B cell (primary cell): ENCODE measurements at places on chromosomes 2 and 18.

GRCh38 chr2:69138793-69139459 lies 125.9 kb downstream of the ANTXR1 start:
- DNase-seq: no peak

GRCh38 chr2:233026198-233026813 lies 6.2 kb upstream of the NEU2 start:
- DNase-seq: no peak

DNA sequence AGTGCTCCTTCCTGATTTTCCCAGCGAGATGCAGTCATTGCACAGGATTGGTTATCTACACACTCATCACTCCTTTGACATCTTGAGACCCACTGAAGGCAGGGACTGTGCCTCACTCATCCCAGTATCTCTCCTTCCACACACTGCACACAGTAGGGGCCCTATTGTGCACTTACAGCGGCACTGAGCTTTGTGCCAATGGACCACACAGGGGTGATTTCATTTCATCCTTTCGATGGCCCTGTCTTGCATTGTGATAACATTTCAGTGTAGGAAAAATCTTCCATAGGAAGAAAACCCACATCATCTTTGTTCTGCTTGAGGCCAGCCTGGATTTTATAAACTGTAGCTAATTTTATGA lies 11.0 kb upstream of the LRRFIP1 start:
- DNase-seq: no peak

GRCh38 chr2:25977768-25978167 lies 4.5 kb downstream of the KIF3C start:
- no peak for DNase-seq

DNA sequence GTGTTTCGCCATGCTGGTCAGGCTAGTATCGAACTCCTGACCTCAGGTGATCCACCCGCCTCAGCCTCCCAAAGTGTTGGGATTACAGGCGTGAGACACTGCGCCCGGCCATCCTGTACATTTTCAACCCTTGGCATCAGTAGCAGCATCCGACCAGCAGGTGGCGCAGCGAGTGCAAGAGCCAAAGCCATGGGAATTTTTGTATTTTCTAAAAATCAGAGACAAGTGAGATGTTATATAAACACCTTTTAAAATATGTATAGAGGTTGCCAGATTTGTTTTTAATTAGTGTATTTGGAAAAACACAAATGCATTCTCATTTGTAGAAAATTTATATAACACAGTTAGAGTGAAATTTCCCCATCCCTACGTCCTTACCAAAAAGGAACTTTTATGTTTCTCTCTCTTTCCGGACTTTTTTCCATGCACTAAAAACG lies 36.8 kb downstream of the MOGAT1 start:
- peak; percentile 75 for DNase-seq

DNA sequence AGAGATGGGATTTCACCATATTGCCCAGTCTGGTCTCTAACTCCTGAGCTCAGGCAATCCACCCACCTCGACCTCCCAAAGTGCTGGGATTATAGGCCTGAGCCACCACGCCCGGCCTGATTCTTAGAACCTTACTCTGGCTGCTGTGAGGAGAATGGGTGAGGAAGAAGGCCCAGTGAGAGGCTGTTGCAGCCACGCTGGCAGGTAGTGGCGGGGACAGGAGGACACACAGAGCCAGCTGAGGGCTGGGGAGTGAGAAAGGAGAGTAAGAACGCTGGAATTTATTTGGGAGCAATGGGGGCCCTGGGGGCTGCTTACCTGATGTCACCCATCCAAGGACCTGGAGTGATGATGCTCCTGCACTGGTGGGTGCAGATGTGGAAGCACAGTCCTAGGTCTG lies 153.8 kb upstream of the SIX3 start:
- DNase-seq: no peak

DNA sequence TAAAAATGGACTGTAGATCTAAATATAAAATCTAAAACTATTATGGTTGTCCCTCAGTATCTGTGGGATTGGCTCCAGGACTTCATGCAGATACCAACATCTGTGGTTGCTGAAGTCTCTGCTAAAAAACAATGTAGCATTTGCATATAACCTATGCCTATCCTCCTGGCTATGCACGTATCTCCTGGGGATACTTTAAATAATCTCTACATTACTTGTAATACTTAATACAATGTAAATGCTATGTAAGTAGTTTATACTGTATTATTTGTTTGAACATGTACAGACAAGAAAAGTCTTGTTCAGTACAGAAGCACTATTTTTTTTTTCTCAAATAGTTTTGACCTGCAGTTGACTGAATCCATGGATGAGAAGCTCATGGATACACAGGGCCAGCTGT lies 134.9 kb downstream of the ZAP70 start:
- DNase-seq: no peak

DNA sequence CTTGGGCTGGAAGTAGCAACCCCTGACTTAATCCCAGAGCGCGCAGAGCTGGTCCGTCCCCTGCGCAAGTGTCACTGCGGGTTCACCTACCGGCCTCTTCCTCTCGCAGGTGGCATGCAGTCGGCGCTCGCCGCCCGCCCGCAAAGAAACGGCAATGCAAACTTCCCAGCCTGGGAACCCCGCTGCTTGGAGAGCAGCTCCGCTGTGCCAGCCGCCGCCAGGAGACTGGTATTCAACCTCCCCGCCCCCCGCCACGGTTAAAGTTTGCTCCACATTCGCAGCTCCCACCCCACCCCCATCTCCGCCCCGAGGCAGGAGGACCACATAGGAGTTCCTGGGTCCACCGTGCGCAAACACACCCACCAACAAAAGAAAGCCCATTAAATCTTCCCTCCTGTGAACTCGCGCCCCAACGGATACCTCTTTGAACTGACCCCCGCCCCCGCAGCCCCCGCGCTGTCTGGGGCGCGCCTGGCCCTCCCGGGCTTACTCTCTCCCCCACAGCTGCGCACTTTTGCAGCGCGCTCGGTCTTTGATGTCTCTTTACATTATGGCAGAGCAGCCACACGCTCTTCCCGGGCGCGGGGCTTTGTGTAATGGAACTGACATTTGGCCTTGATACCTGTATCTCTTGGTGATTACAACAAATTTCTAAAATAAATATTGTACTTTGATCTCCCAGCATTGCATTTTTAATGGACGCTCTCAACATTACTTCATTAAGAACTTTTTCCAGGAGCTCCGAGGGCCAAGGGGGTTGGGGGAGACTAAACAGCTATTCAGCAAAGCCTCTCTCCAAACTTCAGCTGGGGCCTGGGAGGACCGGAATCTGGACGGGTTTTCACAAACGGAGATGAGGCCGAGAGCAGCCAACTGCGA lies 3.1 kb upstream of the SP5 start:
- no peak for DNase-seq

DNA sequence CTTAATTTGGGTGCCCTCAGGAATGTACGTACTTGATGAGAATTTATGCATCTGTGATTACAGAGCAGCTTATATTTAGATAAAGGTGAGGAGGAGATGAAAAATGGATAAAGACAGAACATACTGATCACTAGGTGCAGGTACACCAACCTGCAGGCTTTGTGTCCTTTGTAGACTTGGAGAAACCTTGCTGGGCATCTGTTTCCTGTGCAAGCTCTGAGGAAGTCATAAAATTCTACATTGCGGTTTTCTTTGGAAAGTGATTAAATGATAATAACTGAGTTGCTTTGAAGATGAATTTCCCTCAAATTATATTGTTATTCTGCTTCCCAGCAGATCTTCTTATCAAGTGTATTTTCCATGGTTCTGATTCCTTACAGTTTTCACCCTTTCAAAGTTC lies 7.7 kb downstream of the RAB27B start:
- no peak for DNase-seq

DNA sequence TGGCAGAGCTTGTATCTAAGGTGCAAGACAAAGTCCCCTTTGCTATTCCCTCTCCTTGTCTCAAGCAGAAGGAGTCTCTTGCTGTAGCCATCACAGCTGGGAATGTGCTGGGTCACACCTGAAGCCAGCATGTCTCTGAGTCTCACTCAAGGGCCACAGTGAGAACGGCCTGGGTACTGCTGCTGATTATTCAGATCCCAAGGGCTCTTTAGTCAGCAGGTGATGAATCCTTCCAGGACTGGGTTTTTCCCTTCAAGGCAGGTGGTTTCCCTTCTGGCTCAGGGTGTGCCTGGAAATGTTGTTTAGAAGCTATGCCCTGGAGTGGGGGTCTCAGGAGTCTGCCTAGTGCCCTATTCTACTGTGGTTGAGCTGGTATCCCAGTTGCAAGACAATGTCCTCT lies 356.3 kb downstream of the PARD3B start:
- no peak for DNase-seq

GRCh38 chr2:13545320-13545719 lies 828.6 kb downstream of the TRIB2 start:
- DNase-seq: no peak

DNA sequence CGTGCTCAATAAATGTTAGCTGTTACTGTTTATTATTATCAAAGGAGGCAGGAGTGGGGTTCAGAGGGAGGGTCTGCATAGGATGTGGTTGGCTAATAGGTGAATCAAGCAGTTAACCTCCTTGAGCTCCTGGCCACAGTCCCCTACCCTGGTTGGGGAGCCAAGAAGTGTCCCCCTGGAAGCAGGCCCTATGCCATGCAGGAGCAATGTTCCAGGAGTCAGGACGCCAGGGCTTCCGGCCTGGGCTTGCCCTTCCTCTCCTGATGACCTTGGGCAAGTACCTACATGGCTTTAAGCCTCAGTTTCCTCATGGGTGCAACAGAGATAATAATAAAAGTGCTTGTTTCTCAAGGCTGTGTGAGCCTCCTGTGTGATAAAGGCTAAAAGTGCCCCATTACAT lies 84.9 kb downstream of the DYSF start:
- no peak for DNase-seq

DNA sequence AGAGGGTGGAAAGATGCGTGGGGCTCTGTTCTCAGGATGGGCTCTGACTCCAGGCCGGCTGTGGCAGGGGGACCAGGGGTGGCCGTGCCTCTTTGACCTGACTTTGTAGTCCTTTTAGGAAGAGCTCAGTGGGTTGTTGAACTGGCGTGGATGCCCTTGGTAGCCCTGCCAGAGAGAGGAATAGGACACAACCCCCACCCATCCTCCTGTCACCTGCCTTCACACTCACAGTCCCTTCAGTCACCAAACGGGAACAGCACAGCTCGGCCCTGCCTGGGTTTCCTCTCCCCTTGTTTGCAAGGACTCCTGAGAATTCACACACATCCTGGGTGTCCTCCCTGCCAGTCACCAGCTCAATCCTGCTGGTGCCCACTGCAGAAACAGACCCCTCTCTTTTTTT lies 20.1 kb upstream of the MRPL33 start:
- no peak for DNase-seq

DNA sequence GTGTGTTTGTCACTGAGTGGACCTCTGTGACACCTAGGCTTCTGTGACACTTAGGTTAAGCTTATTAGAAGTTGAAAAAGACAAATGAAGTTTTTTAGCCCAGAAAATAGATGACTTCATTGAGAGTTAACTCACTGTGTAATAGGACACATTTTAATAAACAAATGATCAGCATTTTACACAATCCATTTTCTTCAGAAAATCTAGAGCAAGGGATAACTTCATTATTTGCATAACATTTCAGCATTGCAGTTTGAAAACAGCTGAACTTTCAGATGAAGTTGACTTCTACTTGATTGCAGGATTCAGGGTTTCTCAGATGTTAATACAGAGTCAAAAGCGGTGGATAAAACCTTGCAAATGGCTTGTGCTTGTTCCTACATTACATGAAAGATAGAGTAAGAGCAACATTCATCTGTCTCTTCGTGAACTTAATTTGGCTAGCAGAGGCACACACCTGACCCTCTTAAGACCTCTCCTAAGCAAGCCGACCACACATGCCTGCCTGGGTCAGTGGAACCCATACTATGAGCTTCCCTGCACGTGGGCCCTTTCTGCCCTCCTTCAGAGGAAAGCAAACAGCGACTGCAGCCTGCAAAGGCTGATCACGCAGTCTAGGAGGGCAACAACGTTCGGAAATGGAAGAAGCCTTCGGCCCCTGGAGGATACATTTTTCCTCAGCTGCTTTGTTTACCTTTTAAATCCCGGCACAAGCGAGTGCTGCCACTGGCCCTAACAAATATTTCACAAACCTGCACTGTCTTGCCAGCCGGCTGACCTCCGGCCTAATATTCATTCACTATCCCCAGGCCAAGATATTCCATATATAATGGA lies 16.6 kb downstream of the ITGB1BP1 start:
- no peak for DNase-seq

- no peak for DNase-seq
Measured at GRCh38 chr2:227095346-227095745, 68.7 kb downstream of the COL4A4 start.
